ENCODE measurements at places on chromosomes 6 and 20.
A peak's percentile ranks its signal among the peaks of the same experiment; 100 is the strongest.

- no peak for DNase-seq
Measured at GRCh38 chr20:35830264-35830663, 58.4 kb downstream of the PHF20 start.

GRCh38 chr6:117317261-117317660 lies 51.9 kb downstream of the VGLL2 start:
- peak; percentile 64 for DNase-seq

DNA sequence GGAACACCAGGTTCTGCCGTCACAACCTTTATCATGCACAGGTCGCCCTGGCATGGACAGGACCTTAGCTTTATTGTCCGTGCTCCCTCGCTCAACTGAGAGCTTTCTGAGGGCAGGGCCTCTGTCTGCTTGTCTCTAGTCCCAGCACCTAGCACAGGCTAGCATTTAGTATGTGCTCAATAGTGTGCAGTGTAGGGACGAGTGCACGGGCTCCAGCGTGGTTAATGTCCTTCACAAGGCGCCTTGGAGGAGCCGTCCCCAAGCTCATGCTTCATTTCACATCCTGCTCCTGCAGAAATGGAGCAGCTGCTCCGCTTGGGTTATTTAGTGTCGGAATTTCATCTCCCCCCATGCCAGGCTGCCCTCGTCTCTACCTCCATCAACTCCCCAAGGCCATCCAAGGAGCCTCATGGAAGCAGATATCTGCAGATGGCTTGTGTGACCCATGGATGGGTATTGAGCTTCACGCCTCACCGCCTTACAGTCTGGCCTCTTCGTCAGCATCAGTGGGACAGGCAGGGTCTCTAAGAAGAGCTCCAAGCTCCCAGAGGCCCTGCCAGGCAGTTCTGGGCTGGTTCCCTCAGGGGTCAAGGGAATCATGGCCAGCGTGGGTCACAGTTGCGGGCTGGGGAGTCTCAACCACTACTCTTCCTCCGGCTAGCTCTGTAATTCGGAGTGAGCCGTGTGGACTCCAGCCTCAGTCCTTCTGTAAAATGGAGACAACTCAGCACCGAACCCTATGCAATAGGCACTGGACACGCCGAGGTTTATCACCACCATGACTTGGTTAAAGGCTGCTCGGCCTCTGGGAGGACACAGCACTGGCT lies 60.8 kb upstream of the APCDD1L start:
- DNase-seq: no peak

GRCh38 chr6:26575494-26575939 lies 21.2 kb upstream of the ABT1 start:
- DNase-seq: no peak

- DNase-seq: peak; percentile 68
Measured at GRCh38 chr6:159151266-159151855, 17.8 kb upstream of the FNDC1 start.

DNA sequence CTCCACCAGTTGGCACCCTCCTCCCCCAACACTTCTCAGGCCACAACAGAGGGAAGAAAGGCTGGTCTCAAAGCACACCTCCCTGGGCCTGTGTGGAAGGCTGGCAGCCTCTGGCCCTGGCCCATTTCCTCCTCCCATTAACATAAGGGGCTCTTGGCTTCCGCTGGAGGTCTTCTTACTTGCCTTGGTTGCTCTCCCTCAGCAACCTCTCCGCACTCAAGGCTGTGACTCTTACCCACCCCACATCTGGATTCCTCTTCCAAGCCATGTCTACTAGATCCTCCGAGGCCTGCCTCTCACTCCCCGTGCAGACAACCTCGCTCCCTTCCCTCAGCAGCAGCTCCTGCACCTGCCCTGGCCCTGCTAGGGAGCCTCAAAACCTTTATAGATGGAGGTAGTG lies 112.2 kb upstream of the PRND start:
- DNase-seq: no peak

DNA sequence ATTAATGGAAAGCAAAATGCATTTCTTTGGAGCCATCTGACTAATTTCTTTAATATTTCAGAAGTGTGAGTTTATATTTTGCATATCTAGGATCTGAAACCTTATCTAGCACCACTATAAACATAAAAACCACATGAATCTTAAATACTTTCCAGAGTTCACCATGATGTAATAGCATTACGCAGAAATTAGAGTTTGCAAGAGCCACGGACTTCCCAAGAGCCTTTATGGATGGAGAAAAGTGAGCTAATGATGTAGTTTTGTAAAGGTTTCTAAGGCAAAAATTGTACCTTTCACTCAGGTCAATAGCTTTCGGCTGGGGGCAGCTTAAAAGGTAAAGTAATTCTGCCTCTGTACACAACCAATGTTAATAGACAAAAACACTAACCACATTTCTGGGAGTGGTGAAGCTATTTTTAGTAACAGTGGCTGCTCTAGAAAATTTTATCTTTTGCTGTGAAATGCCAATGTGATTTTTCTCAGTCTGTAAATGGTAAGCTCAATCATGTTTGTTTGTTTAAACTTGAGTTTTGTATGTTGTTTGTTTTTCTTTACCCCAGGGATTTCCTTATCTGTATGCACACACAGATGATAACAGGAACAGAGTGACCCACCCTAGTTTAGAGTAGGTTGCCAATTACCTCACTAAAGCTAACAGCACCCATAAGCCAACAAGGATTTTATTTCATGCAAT lies 80.5 kb downstream of the FILIP1 start:
- DNase-seq: peak; percentile 24

DNA sequence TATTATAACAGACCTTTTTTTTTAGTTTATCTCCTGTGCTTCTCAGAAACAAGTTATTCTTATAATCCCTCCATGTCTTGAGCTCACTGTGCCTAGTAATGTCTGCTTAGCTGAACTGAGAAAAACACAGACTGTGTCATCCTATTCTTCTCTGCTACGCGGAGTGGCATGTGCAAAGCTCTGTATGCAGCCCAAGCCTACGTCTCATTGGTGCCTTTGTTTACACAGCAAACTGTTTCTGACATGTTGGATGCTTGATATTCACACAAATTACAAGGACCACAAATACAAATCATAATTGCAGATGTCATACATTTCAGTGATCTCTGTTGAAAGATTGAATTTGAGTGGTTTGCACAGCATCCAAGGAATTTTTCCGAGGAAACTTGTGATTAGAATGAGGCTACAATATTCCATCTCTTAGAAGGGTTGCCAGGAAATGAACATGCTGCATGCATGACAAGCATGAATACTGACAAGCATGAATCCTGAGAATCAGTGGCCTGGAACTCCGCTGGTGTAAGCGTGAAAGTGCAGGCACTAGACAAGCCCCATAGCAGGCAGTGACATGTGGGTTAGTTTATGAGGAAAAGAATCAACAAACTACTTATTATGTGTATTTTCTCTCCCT lies 128.4 kb upstream of the SGK1 start:
- DNase-seq: no peak

DNA sequence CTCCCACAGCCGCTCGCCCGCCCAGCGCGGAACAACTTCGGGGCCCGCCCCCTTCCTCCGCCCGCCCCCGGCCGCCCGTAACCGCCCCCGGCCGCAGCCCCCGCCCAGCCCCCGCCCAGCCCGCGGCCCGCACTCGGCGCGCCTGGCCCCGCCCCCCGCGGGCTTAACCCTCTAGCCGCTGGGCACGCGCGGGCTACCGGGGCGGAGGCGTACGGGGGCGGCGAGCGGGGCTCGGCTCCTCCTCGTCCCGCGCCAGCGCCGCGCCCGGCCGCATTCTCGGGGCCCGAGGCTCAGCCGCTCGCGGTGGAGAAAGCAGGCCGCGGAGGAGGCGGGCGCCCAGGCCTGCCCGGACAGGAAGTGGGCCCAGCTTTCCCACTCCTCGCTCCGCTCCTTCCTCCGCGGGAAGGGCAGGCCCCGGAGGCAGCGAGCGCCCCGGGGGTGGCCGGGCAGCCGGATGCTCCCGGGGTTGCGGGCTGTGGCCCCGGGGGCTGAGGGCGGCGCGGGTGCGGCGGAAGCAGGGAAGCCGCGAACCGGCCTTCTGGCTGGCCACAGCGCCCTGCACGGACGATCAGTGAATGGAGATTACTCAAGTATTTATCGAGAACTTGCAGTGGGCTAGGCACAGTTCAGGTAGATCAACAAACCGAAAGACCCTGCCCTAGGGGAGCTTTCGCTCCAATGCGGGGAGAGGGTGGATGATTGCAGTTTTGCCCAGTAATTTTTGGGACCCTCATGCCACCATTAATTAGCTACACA lies at the start of gene TRAM2:
TSS of gene TRAM2 (minus strand) at position 39 of the 756 bp plus-strand sequence. CDS start 145 bp downstream, outside the sequence.
- DNase-seq: peak; percentile 87

GRCh38 chr6:161228096-161228495 lies 45.8 kb downstream of the AGPAT4 start:
- DNase-seq: no peak

GRCh38 chr6:31125162-31125561 lies 4.9 kb upstream of the CDSN start:
- DNase-seq: no peak

- peak; percentile 42 for DNase-seq
Measured at GRCh38 chr6:11525468-11526155, 11.9 kb upstream of the TMEM170B start.
